AG08395 (cell line): ENCODE measurements at places on chromosomes 16 and 17.
A peak's percentile ranks its signal among the peaks of the same experiment; 100 is the strongest.

- DNase-seq = no peak
Observed at GRCh38 chr17:332023-332422, 20.6 kb downstream of the RPH3AL start.

DNA sequence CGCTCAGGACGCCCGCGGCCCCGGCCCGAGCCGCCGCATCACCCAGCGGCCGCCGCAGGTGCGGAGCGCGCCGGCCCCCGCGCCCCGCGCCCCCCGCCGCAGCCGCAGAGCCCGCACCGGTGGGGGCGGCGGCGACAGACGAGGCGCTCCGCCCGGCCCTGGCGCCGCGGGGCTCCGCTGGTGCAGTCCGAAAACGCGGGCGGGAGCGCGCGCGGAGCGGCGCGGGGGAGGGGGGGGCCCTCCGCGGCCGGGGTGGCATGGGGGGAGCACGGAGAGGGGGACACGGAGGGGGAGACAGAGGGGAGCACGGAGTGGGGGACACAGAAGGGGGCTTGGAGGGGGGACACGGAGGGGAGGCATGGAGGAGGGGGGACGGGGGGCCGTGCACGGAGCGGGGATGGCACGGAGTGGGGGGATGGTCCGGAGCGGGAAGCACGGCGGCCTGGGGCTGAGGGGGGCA, at the start of gene AATK:
AATK (minus strand) TSS at position 189 of the 460 bp plus-strand sequence. CDS start 229 bp downstream, outside the sequence.
- no peak for DNase-seq

- DNase-seq = no peak
Observed at GRCh38 chr17:40696651-40697072, 6.9 kb downstream of the KRT24 start.

DNA sequence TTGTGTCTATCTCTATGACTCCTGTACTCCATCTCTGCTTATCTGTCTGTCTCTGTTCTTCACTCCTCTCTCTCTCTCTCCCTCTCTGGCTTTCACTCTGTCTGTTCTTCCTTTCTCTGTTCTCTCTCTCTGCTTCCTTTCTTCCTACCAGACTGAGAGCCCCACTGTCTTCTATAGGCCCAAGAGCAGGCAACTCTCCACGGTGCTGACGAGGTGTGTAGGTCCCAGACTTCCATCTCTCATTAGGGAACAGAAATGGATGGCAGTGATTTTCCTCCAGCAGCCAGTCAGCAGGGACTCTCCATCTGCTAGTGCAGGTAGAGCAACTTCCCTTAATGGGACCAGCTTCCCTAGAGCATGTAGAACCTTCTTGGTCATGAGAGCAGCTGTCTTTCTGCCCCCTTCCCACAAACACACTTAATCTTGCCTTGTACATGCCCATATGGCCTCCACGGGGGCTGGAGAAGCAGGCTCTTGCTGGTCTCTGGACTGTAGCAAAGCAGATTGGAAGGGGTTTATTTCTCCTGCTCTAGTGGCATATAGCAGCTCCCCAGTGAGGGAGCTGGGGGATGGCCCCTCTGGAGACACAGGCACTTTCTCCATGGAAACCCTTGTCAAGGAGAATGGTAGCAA, 47.8 kb upstream of the NLRP1 start:
- DNase-seq = no peak

GRCh38 chr16:49344401-49344800, 29.2 kb upstream of the C16orf78 start:
- no peak for DNase-seq

DNA sequence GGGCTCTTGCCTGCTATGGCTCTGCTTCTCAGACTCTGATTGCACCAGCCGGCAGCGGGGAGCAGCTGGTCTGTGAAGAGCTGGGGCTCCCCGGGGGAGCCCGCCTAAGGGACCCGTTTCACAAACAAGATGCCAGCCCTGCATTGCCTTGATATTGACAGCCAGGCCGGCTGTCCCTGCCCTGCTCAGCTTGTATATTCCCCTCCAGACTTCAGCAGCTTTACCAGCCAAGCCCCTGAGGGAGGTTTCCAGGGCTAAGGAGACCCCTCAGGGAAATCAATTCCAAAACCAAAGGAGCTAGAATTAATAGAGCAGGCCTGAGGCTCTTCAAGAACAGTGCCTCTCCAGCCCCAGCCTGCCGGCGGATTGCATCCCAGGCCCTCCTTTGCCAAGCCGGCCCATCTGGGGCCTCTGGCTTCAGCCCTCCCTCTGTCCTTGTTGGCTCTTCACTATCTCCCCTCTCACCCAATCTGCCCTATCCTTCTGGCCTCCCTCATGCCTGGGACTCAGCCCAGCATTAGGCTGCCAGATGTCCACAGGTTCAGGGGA, 5.7 kb downstream of the CALB2 start:
- no peak for DNase-seq

GRCh38 chr17:7852919-7853690, 1.8 kb upstream of the TMEM88 start:
- DNase-seq = no peak

DNA sequence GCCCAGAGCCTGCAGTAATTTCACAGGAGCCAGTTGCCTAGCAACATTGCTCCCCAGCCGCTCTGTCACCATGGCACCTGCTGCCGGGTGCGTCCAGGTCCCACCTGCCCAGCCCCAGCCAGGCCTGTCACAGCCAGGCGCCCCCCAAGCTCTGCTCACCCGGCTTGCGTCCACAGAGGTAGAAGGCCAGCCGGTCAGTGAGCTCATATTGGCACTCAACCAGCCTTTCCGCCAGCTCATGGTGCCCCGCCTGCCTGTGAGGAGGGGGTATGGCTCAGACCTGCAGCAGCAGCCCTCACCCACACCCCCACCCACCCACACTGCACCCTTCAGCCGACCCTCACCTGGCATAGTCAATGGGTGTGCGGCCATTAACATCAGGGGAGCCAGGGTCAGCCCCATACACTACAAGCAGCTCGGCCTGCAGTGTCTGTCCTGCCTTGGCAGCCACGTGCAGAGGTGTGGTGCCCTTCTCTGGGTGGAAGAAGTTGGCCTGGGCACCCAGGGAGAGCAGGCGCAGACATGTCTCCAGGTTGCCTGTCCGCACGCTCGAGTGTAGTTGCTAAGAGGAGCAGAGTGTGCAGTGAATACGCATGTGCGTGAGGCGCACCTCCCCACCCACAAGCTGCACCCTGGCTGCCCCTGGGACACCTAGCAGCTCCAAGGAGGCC, 7.7 kb downstream of the GIT1 start:
- DNase-seq = no peak

DNA sequence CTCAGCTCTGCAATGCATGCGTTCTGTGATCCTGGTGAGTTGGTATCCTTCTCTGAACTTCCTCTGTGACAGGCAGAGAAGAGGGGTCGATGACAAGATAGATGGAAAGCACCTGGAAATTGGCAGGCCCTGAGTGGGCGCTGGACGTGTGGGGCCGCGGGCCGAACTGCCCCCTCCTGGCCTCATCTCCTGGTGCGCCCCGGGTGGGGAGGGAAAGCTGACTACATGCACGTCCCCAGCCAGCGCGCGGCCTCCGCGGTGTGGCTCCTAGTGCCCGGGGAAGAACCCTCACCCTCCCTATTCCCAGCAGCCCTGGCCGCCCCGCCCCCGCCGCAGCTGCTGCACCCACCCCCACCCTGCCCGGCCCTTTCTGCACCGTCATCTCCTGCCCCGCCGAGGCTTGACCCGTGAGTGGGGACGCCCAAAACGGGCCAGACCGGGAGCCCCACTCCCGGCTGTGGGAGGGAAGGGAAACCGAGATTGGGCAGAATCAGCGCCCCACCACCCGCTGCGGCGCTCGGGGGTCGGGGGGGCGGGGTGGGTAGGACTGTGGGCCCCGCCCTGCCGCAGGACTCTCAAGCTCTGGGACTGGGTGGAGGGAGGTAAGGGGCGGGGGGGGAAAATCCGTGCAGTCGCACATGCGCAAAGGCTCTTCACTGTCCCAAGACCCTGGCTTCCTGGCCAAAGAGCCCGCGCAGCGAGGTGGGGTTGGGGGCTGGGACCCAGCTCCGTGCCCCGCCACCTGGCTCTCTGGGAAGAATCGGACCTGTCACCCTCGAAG, at the start of gene NOL3:
NOL3 (plus strand) TSS at position 371 of the 781 bp plus-strand sequence.
- peak; percentile 83 for DNase-seq

- DNase-seq = no peak
Observed at GRCh38 chr17:75980188-75981018, 1.4 kb downstream of the TEN1 start.
